ENCODE measurements at places on chromosomes 6 and 20.

DNA sequence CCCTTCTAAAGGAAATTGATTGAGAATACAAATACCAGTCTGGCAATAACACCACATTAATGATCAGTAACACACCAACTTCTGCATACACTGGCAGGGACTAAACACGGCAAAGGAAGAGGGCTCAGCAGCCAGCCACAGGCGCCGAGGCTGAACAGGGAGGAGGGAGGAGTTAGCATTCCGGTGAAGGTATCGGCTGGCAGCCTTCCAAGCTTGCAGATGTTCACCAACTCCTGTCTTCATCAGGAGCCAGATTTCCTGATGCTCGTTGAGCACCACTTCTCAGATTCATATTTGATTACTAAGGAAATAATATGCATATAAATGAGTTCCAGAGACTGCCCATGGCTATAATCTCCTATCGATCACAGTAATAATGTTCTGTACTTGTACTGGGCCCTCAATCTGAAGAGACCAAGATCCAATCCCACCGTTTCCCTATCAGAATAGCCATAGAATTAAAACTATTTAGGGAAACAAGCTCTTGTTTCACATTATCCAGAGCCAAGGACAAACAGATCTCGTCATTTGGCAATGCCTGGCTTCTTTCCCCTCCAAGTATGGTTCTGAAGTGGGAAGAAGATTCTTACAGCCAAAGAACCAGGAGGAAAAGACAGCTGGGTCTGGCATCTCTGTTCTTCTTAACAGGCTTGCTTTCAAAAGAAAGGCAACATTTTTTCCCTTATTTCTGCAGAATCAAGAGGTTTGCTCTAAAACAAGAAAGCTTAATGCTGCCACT is 42.2 kb downstream of the GFOD1 start:
- peak; percentile 39 for DNase-seq

GRCh38 chr6:111973927-111974639 is 79.8 kb upstream of the CCN6 start:
- no peak for DNase-seq

GRCh38 chr6:120960761-120961160 is 373.5 kb downstream of the TBC1D32 start:
- DNase-seq: no peak

DNA sequence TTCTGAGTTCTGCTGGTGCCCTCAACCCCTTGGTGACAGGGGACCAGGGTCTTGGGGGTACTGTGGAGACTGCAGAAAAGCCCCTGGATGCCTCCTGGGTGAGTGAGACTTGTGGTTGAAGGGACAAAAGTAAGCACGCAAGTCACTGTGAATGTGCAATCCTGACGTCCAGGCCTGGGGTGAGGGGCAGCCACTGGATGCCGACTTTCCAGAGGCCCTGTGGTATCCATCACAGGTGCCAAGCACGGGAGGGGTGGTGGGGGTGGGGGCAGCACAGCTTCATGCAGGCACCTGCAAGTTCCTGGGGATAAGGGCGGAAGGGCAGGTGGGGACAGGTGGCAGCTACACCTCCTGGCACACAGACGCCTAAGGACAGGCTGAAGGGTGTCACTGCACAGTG is 20.1 kb upstream of the UBE2V1 start:
- DNase-seq: no peak

- peak; percentile 43 for DNase-seq
Measured at GRCh38 chr20:20017844-20018185, 653 bp downstream of the NAA20 start.

DNA sequence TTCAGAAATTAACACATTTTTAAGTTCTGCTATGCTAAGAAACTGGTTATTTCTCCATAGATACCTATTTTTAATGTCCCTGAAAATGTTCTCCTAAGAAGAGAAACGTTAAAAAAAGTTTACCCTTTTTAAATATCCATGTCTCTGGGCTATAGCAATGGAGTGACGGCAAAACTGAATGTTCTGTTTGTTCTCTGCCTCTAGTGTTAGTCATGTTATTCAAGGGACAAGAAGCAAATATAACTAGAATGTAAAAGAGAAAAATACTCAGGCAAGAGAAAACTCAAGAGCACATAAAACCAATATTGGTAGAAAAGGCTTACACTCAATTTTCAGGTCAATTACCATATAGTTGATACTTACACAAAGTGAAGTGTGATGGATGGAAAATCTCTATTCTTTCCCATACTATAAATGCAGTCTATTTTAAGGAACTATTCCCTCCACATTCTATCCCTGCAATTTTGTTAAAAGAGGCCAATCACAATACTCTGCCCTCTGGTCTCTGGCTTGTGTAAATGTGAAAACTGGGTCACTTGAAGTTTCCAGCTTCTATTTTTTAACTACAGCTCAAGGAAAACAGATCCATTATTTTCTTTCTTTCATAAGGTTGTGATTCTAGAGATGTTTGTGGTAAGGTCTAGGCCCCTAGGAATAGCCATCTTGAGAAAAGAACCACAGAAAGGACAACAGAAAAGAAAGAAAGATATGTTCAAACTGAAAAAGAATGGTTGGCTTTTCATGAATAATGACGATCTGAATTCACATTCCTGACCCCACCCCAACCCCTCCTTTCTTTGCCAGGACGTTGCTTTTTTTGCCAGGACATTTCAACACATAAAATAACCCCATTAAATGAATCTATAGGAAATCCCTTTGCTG is 200.3 kb upstream of the FAM83B start:
- no peak for DNase-seq

- DNase-seq: no peak
Measured at GRCh38 chr6:47116606-47117005, 74.5 kb upstream of the ADGRF1 start.

- DNase-seq: no peak
Measured at GRCh38 chr20:43846516-43846905, 68.1 kb upstream of the TOX2 start.

DNA sequence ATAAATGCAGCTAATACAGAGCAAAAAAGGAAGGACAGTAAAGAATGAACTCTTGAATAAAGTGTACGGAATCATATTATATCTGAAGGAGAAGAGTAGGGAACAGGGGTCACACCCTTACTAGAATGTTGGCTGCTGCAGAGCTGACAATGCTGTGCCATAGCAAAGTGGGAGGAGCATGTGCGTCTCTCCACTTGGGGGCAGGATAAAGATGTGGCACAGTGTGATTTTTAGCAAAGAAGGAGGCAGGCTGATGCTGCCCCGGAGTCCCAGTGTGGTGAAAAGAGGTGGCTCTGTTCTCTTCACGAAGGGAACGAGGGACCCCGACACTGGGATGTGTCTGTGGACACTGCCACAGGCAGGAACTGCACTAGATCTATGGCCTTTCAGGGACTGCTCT is 67.5 kb downstream of the INSM1 start:
- DNase-seq: peak; percentile 8

DNA sequence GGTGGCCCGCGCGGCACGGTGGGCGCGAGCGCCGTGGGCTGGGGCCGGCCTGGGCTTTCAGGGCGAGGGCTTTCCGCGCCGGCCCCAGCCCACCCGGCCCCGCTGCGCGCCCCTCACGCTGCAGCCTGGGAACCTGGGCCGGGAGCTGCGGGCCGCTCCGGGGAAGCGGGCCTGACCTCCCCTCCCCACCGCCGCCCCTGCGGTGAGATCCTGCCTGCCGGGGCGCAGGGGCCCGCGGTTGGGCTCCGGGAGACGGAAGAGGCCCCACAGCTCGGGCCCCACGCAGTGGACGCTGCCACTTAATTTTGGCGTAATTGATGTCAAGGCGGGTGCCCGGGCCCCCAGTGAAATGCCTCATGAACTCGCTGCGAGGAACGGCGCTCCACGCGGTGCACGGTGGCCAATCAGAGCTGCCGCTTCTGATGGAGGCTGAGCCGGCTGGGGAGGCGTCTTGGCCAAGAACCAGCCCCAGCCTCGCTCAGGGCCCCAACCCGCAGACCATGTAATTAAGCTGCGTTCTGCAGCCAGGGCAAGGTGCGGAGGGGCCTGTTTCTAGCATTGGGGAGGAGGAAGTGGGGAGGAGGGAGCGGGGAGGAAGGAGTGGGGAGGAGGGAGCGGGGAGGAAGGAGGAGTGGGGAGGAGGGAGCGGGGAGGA is 96.1 kb upstream of the BHLHE23 start:
- DNase-seq: peak; percentile 84

DNA sequence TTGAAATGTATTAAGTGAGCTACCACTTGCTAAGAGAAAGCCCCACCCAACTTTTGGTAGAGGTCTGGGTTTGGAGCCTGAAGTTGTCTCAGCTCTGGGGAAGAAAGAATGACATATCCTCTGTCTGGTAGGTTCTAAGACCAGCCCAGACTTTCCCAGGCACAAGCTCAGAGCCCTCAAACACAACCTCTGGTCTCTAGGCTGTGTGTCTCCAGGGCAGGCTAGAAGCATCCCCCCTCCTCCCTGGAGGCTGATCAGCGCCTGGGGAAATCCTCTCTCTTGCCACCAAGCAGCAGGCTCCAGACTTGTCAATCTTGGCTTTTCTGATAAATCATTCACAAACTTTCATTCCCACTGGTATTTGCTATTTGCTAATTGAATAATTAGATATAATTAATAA is 226.5 kb upstream of the CST7 start:
- no peak for DNase-seq

DNA sequence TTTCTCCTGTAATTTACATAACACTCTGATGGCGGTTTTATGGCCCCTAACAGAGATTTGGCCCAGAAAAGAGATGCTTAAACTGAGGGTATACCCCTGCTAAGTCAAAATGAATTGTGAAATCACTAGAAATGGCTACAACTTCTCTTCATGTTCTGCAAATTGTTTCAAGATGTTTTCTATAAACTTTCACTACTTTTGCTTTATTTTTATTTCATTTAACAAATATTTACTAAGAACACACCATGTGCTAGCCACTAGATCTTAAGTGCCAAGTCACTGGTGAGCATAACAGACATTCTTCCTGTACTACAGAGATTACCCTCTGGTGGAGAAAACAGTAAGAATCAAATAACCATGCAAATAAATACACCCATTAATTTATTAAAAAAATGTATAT is 87.6 kb downstream of the KCNQ5 start:
- DNase-seq: no peak

GRCh38 chr20:58308680-58309527 is 611 bp upstream of the RAB22A start:
- DNase-seq: peak; percentile 66

- no peak for DNase-seq
Measured at GRCh38 chr6:145977881-145978280, 13.7 kb upstream of the SHPRH start.

- DNase-seq: no peak
Measured at GRCh38 chr6:132391391-132392269, 9.6 kb downstream of the MOXD1 start.

GRCh38 chr6:30730601-30731435 is 10.7 kb downstream of the TUBB start:
- peak; percentile 93 for DNase-seq

GRCh38 chr20:49750611-49751396 is 37.1 kb upstream of the B4GALT5 start:
- DNase-seq: peak; percentile 47

DNA sequence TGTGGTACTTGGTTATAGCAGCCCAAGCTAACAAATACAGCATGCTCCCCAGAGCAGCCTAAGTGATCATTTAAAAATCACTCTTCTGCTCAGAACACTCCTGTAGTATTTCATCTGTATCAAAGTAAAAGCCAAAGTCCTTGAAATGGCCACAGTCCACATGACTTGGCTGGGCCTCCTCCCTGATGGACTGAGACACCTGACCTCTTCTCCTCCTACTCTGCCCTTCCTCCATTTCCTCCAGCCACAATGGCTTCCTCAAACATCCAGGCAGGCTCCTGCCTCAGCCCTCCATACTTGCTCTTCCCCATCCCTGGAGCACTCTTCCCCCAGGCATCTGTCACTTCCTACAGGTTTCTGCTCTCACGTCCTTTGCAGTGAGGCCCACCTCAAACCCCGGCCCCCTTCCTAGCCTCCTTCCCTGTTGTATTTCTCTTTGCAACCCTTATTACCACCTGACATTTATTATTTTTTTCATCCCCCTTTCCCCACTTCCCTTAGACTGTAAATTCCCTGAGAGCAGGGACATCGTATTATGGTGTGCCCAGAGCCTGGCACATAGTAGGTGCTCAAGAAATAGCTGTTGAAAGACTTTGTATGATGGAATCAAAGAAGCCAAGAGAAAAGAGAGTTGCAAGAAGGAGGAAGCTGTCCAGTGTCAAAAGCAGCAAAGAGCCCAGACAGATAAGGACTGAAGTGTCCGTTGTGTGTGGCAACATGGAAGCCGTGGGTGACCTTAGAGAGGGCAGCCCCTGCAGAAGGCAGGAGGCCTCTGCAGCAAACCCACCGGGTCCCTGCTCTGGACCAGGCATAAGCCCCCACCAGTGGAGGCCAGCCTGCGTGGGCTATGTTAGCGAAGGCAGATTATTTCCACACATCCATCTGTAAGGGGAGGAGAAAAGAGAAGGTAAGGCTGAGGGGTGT is 87.5 kb downstream of the TRERF1 start:
- no peak for DNase-seq

- no peak for DNase-seq
Measured at GRCh38 chr6:38214159-38214558, 394.6 kb downstream of the ZFAND3 start.

DNA sequence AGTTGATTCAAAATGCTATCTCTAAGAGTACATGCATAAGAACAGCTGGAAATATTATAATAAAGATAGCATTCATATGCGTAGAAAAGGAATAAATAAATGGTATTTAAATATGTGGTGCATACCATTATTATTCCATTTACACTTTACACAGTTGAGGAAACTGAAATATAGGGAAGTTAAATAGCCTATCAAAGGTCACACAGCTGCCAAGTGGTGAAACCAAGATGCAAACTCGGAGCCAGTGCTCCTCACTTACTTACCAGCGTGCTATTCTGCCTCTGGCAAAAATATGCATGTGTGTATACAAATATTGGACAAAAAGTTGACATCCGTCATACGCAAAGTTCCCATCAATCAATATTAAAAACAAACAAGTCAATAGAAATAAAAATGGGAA is 22.3 kb upstream of the ANKEF1 start:
- no peak for DNase-seq

- no peak for DNase-seq
Measured at GRCh38 chr20:41412324-41413120, 45.9 kb upstream of the EMILIN3 start.

GRCh38 chr6:73194744-73195143 is 30.6 kb downstream of the KHDC1L start:
- DNase-seq: no peak

DNA sequence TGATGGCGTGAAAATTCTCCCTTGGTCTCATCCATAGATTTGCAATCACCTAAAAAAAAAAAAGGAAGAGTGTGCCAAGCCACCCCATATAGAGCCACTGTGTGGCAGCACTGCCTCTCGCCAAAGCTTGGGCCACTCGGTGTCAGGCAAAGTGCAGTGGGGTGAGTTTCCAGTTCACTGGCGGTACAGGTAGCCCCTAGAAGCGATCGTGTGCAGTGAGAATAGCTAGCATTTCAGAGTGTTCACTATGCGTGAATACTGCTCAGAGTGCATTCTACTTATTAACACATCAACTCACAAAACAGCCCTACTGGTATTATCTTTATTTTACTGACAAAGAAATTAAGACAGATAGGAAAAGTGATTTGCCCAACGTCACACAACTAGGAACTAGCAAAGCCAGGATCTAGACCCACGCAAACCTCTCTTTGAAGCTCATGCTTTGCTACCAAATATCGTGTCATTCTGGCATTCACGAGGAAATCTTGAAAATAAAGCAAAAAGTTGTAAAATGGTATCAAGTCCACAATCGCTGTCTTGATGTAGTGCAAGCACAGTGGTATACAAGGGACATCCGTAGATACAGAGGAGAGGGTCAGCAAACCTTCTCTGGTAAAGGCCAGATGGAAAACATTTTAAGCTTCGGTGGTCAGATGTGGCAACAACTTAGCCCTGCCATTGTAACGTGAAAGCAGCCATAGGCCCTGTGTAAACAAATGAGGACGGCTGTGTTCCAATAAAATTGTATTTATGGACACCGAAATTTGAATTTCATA is 10.4 kb upstream of the GCNT2 start:
- DNase-seq: peak; percentile 70
